ENCODE measurements at places on chromosomes 5 and 9. TPM values are rescaled to one million over a fixed set of nuclear protein-coding genes. Genes with fewer than 3 reads are reported as not detected.

EPB41L4A gene
- not detected for total RNA-seq

- DNase-seq = no peak
These were observed 379 bp upstream of the LRRTM2 start for GRCh38 chr5:138875552-138875875.

DNA sequence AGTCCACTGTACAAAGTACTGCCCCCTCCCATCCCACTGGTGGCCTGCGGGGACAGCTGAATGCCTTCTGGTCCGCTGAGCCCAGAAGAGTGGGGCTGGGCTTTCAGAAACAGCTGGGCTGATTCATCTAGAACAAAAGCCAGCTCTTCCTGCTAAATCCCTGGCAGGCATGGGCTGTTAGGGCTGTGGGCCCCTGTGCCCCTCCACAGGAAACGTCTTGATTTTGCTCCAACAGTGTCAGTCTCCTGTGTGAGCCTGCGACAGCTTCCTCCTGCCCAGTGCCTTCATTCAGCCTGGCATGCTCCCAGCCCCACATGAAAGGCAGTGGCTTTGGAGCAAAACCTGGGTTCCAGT is 6.9 kb upstream of the GSN start:
- peak; percentile 94 for DNase-seq

DNA sequence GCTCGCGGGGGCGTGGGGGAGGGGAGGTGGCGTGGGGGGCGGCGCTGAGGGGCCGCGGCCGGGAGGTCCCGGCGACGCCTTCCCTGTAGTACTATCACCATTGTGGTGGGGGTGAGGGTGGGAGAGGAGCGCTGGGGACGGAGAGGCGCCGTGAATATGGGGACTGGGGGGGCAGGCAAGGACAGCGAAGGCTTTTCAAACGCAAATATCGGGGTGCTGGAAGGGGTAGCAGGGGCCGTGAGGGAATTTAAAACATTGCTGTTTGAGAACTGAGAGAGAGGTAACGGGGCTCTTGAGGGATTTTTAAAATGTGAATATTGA is 427 bp downstream of the RBM27 start:
- DNase-seq = no peak

DNA sequence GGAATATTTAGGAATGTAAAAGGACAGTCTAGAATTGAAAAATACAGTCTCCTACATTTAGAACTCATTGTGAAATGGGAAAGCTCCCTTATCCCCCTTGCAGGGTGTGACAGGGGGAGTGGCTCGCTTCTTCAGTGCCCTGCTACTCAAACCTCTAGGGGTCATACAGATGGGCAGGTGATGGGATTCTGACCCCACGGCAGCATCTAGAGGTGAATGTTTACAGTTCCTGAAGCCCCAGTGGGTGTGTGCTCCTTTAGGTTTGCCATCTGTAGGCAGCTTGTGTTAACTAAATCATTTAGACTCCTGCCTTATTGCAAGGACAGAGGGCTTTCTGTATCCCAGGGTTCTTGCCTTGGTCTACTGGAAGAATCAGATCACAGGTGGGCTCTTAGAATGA is 271.0 kb upstream of the MPDZ start:
- no peak for DNase-seq

SLC46A2 gene
- not detected for total RNA-seq

DNA sequence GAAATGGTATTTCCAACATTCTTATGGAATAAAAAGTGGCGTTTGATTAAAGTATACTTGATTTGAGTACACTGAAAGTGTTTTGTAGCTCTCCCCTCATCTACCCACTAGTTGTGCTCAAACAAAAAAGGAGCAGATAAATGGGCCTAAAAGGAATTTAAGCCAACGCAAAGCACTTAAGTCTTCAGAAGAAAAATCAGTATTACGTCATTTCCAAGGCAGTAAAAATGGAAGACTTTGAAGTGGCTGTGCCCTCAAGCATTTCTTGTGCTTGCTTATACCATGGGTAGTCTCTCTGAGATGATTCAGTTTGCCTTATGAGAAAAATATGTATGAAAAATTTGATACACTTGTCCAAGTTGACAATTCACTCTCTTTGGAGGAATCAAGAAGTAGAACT is 279.9 kb upstream of the CD180 start:
- DNase-seq = no peak

SLC25A2 gene
- 0.43 TPM for total RNA-seq

DNA sequence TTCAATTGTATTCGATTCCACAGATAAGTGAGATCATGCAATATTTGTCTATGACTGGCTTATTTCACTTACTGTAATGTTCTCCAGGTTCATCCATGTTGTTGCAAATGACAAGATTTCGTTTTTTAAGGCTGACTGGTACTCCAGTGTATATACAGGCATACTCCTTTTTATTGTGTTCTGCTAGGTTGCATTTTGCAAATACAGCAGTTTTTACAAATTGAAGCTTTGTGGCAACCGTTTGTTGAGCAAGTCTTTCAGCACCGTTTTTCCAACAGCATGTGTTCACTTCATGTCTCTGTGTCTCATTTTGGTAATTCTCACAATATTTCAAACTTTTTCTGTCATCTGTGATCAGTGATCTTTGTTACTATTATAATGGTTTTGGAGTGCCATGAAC is 82.7 kb downstream of the DMXL1 start:
- no peak for DNase-seq

GRCh38 chr5:95317687-95318086 is 32.8 kb upstream of the MCTP1 start:
- DNase-seq = peak; percentile 66

GRCh38 chr5:59139695-59140094 is 556.8 kb downstream of the RAB3C start:
- no peak for DNase-seq

DNA sequence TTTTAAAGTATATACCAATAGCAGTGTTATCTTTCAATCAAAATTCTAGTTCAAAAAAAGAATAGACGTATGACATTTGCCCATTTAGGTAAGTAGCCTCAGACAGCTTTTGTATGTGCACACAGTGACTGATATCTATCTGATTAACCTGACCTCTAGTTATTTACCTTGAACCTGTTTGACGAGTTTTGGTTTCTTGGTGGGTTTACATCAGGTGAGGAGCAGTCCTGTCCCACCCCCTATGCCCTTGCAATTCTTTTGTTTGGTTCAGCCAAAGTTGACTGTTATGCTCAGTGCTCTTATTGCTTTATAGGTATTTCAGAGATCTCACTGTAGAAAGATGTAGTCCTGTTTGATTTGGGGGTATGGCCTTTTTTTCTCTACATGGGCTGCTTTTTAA is 147.2 kb downstream of the ISOC1 start:
- no peak for DNase-seq

GRCh38 chr5:109826426-109826825 is 136.7 kb downstream of the MAN2A1 start:
- no peak for DNase-seq

DNA sequence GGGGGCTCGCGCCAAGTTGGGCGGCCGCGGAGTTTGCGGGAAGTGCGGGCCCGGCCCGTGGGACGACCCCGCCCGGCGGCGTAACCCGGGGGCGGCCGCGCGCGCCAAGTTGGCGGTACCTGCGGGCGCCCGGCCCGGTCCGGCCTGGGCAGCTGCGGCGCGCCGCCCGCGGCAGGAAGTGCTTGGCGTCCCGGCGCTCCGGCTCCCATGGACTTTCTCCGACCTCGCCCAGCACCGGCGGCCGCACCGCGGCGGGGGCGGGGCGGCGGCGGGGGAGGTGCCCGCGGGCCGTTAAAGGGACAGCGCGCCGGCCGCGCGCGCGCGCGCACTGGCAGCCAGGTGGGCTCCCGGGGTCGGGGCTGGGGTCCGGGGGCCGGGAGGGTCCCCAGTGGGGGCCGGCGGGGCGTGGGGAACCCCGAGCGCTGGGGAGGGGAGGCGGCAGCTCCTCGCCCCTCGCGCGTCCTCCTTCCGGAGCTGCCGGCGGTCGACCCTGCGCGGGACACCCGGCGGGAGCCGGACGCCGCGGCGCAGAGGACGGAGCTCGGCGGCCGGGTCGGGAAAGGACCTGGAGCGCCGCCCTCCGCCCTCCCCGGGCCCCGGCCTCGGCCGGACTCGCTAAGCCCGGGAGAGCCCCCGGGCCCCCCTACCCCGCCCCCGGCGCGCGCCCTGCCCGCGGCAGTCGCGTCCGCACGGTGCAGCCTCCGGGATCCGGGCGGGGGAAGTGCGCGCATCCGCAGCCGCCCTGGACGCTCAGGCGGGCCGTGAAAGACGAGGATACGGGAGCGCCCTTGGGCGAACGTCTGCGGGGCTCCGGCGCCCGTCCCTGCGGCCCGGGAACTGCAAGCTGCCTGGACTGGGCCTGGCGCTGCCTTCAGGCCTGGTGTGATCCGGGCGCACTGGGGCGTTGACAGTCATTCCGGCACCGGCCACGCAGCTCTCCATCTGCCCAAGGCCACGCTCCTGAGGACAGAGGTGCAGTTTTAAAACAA is at the start of gene NACC2:
Gene NACC2, minus strand, starts transcription at position 220 of the 989 bp plus-strand sequence. CDS start 44,768 bp downstream, outside the sequence.
- DNase-seq = peak; percentile 65

PBX3 gene
- total RNA-seq = 25.0 TPM

SLC4A9 gene
- not detected for total RNA-seq

- DNase-seq = peak; percentile 97
These were observed 24.9 kb upstream of the SMU1 start for GRCh38 chr9:33101104-33101951.

DNA sequence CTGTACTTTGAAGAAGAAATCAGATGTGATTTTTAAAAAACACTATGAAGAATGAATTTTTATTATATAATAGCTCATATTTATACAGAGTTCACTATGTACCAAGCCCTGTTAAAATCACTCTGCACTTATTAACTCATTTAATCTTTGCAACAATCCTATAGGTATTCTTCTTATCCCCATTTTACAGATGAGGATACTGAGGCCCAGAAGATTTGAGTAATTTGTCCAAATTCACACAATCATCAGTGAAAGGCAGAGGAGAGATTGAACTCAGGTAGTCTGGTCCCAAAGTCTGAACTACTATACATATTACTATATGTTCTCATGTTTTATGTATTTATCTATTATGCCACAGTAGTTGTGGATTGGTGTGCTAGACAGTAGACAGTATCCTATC is 16.1 kb downstream of the PLAC8L1 start:
- no peak for DNase-seq

- DNase-seq = no peak
These were observed 236.3 kb upstream of the SEMA6A start for GRCh38 chr5:116810951-116811350.

ZFAND5 gene
- 182 TPM for total RNA-seq

DNA sequence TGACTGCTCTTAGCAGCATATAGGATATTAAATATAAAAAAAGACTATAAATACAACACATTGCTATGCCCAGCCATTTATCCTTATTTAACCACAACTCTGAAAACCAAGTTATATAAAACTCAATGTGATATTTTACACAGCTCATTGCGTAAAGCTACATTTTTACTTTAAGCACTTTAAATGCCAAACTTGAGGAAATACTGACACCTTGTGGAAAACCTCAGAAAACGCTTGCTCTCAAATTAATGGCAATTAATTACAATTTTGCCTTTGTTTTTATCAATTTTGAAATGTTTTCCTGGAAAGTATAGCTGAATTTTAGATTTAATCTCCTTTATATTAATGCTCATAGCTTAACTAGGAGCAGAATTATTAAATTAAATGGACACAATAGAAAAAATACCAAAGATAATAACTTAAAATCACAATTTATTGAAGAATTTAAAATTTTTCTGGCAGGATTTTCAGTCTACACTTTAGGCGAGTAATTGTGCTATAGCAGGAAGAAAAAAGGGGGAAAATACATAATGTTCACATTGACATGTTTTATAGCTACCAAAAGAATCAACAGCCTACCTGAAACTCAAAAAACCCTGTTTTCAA is 25.2 kb upstream of the PLAC8L1 start:
- peak; percentile 24 for DNase-seq

WDR55 gene
- total RNA-seq = 20.6 TPM

All from myocyte (in vitro differentiated cells).